ENCODE measurements at places on chromosomes 2 and 18.

DNA sequence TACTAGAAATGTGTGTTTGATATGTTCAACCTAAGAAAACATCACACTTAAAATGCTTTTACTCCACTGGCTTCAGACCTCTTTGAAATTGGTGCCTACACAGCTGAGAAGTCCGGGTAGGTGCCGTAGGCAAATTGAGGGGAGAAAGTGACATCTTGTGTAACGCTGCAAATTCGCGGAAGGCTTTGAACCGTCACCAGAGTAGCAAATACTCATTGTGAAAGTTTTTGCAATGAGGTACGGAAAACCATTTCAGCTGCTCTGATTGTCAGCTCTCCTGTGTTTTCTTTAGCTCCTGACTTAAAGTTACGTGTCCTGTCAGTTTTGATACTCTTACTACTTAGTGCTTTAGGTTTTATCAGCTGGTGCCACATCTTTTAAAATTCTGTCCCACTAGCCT is 224.5 kb downstream of the FAM210A start:
- DNase-seq, result no peak

GRCh38 chr2:174240097-174240496 is 8.2 kb downstream of the OLA1 start:
- DNase-seq, result no peak

DNA sequence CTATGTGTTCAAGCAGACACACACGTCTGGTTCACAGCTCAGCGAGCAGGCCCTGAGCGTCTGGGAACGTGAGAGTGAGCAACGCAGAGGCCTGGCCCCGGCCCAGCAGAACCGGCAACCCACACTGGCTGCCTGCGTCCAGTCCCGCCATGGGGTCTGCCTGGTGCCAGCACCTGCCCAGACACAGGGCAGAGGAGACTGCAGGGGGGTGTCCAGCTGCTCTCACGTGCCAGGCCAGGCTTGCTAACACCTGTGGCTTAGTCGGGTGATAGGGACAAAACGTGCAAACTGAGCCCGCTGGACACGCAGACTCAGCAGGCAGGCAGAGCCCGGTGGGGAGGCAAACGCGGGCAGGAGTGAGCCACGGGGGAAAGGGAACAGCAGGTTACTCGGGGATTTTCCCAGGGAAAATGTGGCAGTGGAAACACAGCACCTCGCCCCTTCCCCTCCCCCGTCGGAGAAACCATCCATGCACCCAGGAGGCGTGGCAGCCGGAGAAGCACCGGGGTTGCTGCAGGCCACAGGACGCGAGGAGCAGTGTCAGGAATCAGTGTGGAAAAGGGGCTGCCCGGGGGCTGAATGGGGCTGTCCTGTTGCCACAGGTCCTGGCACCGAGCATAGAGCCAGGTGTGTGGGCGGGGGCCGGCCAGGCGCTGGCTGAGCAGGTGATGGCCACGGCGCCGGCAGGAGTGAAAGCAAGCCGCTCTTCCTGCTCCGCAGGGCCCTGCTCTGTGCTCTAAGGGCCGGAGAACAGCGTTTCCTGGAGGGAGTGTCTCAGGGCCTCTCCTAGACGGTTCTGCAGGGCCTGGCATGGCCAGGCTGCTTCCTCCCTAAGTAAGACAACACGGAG is 154.7 kb downstream of the HDAC4 start:
- no peak for DNase-seq

- no peak for DNase-seq
Observed at GRCh38 chr2:139165601-139166000, 385.4 kb upstream of the NXPH2 start.

- DNase-seq, result no peak
Observed at GRCh38 chr2:47639467-47639866, 143.5 kb upstream of the MSH6 start.

DNA sequence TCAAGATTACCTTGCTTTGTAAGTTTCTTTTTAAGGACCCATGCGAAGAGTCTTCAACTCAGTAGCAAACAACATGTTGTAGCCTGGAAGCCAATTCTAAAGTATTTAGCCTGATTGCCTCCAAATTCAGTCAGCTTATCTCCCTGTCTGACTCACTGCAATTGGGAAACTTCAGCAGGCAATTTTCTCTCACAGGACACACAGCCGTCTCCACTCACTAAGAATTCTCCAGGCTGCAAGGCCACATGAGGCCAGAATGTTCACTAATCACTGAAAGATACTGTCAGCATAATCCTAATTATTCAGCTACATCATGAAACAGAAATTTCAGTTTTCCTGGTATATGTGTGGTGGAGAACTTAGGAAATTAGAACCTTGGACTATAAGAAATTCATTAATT is 78.1 kb upstream of the PDE1A start:
- peak; percentile 39 for DNase-seq

DNA sequence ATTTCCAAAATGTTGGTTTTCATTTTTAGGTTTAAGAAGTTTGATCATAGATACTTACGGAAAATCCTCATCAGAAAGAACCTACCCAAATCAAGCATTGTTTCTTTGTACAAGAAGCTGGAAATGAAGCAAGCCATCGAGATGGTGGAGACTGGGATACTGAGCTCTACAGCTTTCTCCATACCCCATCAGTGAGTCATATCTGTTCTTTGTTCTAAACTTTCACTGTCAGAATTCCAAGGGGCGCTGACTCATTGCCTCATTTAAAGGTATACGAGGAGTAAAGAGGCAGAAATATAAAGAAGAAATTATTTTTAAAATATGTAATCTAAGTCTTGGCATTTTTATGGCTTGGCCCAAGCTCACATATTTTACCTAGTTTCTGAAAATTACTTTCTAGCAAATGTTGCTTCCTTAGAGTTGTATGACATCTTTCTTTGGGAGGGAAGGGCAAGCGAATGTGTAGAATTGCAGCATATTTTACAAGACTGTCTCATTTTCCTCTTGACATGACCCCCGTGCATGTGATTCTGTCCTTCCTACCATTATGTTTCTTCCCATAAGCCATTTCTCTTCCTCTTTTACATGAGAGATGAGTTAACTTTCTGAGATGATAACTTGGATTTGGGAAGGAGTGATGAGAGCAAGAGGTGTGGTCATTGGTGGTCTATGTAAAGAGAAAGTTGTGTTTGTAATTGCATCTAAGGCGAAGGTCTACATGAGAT is 41.2 kb downstream of the SLC9A4 start:
- peak; percentile 97 for DNase-seq

GRCh38 chr2:12685956-12686355 is 30.8 kb upstream of the TRIB2 start:
- DNase-seq, result no peak

- DNase-seq, result peak; percentile 99
Observed at GRCh38 chr2:74740741-74741431, 86.8 kb downstream of the SEMA4F start.

DNA sequence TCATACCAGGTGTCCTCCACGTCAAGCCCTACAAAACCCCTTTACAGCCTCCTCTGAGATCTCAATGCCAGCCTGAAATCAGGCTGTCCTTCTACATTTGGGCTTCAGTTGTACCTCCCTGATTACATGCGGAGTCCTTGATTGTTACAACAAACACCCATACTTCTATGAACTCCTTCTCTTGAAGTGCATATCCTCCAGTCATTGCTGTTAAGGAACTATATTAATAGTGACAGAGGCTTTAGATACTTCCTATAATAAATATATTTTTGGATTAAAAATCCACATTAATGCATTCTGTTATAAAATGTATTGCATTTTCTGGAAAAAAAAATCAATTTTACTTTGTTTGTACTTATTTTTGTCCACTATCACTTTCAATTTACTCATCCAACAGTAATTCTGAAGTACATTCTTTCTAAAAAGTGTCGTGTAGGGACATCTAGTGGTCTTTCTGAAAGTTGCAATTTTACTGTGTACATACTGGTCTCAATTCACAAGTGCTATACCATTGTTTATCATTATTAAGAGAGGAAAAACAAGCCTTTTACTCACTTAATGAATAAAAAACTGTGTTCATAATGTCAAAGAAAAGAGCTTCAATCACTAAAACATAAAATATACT is 316.4 kb downstream of the DSEL start:
- DNase-seq, result peak; percentile 67

DNA sequence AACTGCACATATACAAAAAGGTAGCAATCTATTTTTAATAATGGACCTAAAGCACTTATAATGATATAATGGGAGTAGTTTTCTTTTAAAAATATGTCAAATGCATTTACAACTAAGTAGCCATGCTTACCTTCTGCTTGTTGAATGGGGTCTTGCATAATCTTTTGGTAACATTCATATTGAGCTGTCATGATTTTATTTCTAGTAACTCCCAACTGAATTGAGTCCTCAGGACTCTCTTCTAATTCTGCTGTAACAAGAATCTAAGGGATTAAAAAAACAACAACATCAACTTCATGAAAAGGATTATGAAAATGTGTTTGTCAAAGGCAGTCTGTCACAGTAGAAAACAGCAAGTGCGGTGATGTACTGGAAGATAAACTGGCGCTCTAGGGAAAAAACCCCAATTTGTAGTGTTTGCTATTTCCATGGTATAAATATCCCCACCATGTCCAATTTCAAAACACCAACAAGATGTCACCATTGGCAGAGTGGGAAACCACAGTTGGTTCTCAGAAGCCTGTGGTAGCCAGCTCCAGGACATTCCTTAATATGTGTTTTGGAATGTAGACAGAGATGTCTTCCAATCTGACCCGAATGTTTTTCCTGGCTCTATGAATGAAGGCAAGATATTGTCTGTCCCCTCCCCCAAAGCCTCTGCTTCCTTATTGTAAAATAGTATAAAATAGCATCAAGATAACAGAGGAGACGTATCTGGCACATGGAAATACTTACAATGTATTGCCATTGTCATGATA is 64.8 kb downstream of the CALCRL start:
- DNase-seq, result peak; percentile 78

DNA sequence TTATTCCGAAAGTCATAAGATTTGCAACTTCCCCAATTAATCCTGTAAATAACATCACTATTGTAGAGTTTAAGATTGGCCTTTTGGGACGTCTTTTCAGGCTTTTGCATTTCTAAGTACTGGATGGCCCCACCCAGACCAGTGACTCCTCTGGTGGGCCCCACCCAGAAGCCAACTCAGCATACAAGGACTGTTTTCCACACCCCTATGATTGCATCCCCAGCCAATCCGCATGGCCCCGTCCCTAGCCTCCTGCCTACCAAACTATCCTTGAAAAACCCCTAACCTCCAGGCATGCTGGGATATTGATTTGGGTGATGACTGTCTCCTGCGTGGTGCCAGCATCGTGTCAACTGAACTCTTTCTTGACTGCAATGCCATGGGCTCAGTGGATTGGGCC is 24.5 kb upstream of the TGIF1 start:
- no peak for DNase-seq

DNA sequence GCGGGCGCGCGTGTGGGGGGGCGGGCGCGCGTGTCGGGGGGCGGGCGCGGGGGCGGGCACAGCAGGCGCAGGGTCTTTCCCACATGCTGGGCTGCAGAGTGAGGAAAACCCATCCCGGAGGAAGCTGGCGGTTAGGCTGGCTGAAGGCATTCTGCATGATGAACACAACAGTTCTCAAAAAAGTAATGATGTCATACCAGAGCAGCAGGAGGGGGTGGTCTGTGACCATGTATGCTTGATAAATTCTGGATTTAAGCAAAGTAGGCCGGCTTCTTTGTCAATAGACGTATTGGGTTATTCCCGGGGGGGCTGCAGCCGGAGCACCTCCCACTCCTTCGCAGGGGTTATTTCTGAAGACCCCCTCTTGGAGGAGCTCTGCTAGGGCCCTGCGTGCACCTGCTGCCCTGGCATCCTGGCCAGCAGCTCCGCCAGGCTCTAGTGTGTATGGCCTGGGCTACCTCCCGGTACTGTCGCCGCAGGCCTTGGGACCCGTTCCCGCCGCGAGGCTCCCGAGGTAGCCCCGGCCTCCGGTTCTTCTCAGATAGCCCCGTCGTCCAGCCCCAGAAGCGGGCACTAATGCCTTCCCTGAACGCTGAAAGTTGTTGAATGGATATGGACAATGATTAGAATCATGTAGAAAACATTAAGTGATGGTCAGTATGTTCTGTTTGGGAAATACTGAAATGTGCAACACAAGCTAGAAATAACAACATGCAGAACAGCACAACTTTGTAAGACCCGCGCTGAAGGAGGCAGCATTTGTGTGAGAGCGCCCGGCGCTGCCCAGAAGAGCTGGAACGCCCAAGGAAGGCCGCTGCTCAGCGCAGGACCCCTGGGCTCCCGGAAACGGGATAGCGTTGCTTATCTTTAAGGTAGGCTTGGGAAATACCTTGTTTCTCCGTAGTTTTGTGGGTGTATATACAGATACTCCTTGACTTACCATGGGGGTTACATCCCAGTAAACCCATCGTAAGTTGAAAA is 101.4 kb upstream of the RAB6C start:
- peak; percentile 75 for DNase-seq

DNA sequence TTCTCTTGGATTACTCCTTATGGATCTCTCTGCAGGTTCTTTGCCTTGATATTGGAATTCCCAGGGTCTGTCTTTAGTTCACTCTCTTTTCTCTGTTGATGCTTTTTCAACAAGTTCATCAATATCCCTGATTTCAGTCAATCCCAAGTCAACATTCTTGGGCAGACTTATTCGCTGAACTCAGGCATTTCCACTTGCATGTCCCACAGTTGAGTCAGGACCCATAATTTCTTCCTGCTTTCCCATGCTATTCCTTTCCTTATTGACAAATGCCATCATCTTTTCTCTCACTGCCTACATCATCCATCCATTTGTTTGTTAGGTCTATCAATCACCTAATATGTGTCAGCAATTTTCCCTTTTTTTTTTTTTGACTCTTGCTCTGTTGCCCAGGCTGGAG is 11.6 kb downstream of the GPD2 start:
- DNase-seq, result peak; percentile 35

- DNase-seq, result peak; percentile 35
Observed at GRCh38 chr18:58400331-58400870, 228.5 kb downstream of the ALPK2 start.

DNA sequence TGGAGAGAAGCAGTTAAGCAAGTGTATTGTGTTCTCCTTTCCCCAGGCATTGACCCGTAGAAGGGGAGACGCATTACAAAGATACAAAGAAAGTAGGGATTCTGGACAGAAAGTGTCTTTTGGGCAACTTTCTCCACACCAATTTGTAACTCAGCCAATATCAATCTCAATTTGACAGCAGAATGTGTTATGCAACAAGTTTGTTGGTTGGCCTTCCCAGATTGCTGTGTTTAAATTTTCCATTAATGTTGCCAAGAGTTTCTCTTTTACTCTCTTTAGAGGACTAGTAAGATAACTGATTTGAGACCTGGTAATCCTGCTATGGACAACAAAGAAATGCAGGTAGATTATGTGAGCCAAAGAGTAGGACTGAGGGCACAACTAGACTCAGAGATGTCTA is 279.6 kb downstream of the ZNF804A start:
- DNase-seq, result no peak

DNA sequence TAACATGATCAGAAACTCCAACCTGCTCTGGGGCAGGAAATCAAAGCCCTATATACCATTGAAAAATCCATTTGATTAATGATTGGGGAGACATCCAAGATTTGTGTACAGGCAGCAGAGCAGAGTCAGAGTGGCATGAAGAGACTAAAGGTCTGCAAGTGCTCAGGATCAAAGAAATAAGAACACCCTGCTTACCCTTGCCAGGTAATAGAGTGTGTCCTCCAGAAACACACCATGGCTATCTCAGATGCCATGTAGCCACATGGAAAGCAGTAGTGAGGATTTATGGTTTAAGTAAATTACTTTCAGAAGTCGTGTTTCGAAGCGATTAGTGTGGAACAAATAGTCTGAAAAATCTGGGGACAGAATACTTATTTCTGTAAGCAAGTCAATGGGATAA is 592.9 kb downstream of the SUCLG1 start:
- DNase-seq, result no peak

GRCh38 chr2:122081751-122082150 is 326.3 kb downstream of the TSN start:
- no peak for DNase-seq
